NCI-H1048 (cell line): ENCODE measurements at places on chromosomes 3 and 15.

GRCh38 chr3:196662033-196662432, 22.5 kb downstream of the NRROS start:
- no peak for DNase-seq

- DNase-seq, result no peak
These were observed 6.0 kb downstream of the UBL7 start for GRCh38 chr15:74454764-74455500.

DNA sequence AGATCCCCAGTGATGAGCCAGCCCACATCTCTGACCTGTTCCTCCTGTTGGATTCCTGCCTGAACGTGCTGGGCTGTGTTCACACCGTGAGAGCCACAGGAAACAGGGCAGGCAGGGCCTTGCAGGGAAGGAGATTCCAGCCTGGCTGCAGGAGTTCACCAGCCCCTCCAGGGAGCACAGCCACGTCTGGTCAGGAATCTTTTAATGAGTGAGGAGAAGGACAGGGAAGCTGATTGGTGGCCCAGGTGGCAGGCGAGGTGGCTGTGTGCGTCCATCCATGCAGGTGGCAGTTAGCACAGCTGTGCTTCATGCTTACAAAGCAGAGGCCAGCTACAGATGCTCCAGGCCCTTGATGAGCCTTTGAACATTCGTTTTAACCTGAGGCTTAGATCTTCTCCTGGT, 10.5 kb downstream of the LRRK1 start:
- DNase-seq, result no peak

GRCh38 chr15:44289259-44289790, 806 bp downstream of the GOLM2 start:
- no peak for DNase-seq

DNA sequence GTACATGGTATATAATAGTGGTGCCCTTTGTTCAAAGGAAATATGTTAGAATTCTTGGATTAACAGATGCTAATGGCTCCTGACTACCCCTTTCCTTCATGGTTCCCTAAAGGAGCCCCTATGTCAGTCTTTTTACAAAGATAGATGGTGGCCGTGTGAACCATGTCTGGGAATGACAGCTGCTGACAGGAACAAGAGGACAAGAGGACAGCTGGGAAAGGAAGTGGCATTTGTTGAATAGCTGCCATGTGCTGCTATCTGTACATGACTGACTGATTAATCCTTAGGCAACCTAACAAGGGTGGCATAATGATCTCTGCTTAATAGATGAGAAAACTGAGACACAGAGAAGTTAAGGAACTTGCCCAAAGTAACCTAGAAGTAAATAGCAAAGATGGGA, 321.7 kb downstream of the ZNF621 start:
- no peak for DNase-seq

- DNase-seq, result no peak
These were observed 80.6 kb downstream of the PLD1 start for GRCh38 chr3:171729452-171730334.

DNA sequence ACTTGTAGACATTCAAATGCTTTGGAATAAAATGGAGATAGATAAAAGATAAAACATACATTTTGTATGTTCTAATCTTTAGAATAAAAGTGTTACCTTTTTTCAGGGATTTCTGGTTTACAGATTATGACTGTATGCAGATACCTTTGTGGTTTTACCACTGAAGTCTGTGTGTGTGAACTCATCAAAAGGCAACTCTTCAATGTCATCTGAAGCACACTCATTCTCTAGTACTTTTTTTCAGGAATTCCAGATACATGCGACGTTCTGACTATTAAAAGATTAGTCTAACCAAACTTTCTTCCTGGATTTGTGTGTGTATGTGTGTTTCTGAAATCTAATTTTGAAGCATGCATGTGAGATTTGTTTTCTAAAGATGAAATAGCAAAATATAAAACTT, 188.6 kb downstream of the NLGN1 start:
- DNase-seq, result no peak

DNA sequence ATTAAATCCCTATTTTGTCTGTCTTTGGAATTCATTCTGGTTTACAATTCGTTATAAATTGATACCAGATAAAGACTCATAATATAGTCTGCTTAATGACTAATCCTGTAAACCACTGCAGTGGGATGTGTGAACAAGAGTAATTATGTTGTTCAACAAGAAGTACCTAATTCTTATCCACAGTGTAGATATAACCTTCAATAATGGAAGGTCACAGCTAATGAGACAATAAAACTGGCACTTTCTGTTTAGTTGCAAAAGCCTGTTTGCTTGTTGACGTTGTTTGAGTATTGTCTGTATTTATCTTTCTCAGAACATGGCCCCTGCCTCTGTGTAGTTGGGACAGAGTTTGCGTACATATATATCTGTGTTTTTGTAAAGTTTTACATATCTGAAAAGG, 26.7 kb downstream of the PIAS1 start:
- DNase-seq, result no peak

DNA sequence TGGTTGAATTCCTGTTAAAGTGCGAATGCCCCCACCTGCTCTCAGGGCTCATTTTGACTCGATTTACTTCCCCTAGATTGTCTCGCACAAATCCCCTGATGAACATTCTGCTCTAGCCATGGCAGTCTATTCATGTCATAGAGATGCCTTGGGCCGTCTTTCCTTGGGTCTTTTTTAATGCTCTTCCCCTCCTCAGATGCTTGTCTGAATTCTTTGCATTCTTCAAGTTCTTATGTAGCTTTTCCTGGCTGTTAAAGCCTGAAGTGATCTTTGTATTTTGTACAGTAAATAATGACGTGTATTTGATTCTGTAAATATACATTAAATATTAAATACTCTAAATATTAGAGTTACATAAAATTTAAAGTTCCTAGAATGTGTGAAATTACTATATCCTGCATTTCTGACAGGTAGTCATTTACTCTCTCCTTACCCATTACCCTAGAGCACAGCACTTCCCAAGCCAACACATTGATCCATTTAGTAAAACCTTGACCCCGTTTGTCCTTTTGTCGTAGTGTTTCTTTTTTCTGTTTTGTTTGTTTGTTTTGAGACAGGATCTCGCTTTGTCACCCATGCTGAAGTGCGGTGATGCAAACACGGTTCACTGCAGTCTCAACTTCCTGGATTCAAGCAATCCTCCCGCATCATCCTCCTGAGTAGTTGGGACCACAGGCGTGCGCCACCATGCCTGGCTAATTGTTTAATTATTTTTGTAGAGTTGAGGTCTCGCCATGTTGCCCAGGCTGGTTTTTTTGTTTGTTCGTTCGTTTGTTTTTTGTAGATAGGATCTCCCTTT, 47.9 kb downstream of the YEATS2 start:
- no peak for DNase-seq

DNA sequence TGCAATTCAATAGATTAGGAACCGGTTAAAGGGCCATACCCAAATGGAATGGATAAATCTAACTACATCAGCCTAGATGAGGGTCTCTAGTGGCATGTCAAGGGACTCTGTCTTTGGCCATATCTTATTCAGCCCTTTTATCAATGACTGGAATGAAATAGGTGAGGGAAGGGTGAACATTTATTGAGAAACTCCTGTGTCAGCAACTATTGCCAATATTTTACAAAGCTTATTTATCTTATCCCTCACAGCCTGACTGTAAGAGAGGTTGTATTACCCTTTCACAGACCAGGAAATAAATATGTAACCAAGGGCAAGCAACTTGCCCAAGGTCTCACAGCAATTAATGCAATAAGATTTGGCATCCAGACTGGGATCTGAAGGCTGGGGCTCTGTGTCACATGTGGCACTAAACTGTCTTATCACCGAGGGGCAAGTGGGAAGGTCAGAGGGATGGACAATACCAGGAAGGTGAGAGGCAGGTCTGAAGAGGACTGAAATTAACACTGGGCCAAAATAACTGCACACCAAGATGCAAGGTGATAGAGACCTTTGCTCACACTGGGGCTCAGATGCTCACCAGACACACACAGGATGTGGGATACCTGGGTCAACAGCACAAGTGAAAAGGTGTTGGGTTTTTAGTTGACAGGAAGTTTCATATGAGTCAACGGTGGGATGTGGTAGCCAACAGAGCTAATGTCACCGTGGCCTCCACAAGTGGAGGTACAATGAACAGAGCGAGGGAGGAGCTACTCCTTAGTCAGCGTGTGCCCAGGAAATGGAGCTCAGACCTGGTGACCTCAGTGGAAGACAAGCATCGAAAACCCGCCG, 261.3 kb downstream of the RPLP1 start:
- DNase-seq, result no peak

DNA sequence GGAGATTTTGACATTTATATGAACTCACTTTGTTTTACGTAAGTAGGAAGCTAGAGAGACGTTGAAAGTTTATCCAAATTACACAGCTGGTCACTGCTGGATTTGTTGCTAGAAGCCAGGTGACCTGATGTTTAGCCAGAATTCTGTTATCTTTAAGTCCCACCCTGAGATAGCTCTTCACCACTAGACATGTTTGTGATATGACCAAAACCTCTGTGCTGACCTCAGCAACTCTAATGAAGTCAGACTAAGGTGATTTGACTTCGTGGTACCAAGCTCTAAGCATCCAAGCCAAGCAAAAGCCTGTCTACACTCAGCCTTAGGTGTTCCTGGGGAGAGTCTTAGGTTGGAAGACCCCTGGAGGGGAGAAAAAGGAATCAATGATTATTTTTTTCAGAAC, 102.4 kb downstream of the ARRDC4 start:
- no peak for DNase-seq

DNA sequence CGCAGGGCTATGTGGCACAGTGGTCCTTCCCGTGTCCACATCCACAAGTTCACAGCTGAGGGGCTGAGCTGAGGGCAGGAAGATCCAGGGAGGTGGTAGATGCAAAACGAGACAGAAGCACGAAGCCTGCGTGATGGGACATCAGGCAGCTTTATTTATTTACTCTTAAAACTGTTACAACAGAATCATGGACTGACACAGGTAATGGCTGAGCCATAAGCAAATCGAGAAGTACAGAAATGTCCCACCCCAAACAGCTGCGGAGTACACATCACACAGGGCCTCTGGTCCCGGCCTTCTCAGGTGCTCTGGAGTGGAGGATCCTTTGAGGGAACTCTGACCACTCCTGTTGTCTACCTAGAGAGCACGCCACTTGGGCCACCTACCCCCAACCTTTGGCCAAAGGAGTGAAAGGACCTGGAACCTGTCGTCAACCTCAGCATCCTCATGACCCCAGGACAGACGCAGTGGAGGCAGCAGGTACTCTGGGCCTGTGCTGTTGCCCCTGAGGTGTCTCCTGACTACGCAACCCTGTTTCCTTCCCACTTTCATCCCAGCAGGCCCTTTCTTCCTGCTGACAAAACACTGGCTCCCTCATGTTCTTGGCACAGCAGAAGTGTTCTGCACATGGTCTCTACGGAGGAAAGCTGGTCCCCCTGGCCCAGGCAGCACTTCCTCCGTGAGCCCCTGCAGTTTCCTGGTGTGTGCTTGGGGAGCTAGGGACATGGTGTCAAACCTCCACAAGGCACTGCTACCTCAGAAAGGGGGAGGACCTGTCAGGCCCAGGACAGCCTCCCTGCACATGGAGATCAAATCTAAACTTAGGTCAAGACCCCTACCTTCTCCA, 47.8 kb downstream of the DHX30 start:
- no peak for DNase-seq

- no peak for DNase-seq
These were observed 23.1 kb downstream of the CDCP1 start for GRCh38 chr3:45123030-45123429.
